ENCODE measurements at places on chromosomes 7 and 10.

DNA sequence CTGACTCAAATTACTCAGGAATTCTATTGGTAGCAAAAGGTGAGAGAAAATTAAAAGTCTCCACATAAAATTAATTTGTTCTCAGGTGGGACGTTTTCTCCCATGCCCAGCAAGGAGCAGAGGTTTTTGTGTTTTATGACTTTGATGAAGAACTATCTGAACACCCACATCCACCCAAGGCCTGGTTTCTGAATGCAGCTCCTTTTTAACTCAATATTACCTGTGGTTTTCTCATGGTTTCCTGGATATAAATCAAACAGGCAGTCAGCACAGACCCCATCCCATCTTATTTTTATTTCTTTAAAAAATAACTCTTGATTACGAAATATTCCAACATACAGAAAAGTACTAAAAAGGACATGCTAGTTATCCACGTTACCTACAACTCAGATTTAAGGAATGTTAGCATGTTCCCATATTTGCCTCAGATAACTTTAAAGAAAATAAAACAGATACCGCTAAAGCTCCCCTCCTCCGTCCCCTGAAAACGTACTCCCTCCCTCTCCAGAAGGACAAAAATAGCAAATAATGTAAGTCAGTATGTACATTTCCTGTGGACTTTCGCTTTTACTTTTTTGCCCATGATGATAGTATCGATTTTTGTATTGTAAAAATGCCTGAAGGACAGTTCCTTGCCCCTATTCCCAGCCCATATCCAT is 43.4 kb downstream of the GLI3 start:
- no peak for DNase-seq

DNA sequence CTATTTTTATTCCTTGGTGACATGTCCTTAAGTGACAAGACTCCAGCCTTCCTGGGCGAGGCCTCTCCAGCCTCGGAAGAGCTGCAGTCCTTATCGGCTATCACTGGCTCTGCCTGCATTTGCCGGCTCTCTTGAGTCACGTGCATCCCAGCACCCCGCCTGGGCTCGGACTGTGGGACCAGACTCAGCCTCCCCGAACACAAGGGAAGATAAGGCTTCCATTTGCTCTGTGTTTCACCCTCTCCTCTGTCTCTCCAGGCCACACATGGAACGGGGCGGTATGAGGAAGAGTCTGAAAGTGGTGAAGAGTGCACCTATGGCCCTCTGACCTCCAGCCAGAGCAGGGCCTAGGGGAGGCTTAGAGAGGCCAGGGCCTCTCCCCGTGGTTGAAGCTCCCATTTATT is 4.7 kb downstream of the GDF2 start:
- no peak for DNase-seq

DNA sequence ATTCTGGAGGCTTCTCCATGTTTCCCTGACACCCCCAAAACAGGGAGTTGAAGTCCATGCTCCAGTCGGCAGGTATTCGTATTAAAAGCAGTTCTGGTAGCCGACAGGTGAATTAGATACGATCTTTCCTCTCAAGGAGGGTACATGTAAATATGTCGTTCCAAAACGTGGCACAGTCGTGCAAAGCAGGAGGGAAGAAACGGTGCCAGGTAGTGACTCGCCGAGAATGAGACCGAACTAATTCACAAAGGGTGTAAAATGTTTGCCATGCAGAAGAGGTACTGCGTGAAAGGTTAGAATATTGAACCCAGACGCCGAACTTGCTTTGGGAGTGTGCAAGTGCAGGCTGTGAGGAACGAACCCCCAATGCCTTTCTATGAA is 483 bp downstream of the EDRF1 start:
- no peak for DNase-seq

DNA sequence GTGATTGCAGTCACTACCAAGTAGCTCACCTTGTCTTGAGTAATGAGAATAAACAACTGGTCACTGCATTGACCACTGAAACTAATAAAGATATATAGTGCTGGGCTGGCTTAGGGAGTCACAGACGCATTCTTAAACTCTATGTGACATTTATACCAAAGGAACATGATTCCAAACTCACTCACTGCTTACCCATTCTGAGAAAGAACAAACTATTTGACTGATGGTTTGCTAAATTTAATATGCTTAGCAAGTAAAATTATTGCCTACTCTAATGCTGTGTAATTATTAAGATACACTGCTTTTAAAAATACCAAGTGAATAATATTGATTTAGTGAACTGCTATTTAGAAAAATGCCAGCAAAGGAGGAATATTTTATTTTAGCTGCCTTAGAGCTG is 191.1 kb downstream of the LRMDA start:
- no peak for DNase-seq

- DNase-seq, result no peak
Measured at GRCh38 chr10:16968416-16969041, 151.3 kb upstream of the RSU1 start.

All from left ventricle myocardium inferior (tissue), 1 donor.